ENCODE measurements at places on chromosomes 13 and 19.
A peak's percentile ranks its signal among the peaks of the same experiment; 100 is the strongest.

GRCh38 chr19:45101806-45102205 is 8.8 kb downstream of the PPP1R37 start:
- DNase-seq = no peak

GRCh38 chr13:112985803-112986408 is 16.9 kb downstream of the MCF2L start:
- DNase-seq = no peak

GRCh38 chr13:114078461-114079451 is 53.7 kb downstream of the RASA3 start:
- DNase-seq = no peak

GRCh38 chr13:98147521-98147920 is 4.6 kb downstream of the FARP1 start:
- DNase-seq = no peak

GRCh38 chr13:111969551-111970135 is 97.3 kb upstream of the SOX1 start:
- no peak for DNase-seq

GRCh38 chr19:48959341-48960239 is 4.9 kb downstream of the BAX start:
- no peak for DNase-seq

GRCh38 chr19:10190026-10190425 is 4.7 kb downstream of the DNMT1 start:
- no peak for DNase-seq

DNA sequence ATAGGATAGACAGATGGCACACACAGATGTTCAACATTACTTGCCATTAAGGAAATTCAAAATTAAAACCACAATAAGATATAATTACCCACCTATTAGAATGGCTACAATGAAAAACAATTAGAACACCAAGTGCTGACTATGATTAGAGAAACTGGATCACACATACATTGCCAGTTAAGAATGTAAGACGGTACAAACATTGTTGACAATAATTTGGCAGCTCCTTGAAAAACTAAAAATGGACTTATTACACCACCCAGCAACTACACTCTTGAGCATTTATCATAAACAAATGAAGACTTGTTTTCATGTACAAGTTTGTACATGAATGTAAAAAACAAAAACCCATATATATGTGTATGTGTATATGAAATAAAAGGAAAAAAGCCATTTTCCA is 13.7 kb downstream of the ZNF461 start:
- no peak for DNase-seq

- DNase-seq = no peak
Observed at GRCh38 chr13:27172495-27172842, 858 bp upstream of the USP12 start.

DNA sequence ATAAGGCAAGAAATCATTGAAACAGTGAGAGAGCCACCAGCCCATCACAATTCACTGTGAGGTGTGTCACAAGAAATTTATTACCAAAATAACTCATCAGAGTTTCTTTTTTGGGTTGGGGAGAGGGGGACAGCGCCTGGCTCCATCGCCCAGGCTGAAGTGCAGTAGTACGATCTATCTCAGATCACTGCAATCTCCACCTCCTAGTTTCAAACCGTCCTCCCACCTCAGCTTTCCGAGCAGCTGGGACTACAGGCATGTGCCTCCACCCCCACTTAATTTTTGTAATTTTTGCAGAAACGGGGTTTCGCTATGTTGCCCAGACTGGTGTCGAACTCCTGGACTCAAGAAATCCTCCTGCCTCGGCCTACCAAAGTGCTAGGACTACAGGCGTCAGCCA is 3.6 kb downstream of the IFNL1 start:
- DNase-seq = no peak

DNA sequence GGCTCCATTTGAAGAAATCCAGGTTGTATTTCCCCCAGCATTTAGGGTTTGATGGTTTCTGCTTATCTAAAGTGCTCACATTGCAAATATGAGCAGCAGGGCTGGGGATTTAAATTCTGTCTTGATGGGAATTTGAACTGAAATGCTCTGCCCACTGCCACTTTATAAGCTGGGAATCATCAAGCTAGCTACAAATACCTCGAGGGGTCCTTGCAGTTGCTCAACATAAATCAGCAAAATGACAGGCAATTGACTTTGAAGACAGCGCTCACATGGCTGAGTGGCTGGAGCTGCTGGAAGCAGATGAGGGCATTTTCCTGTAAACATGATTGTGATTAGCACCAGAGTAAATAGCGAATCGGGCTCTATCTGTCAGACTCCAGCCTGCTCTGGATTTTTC is 39.4 kb upstream of the MEDAG start:
- DNase-seq = no peak

GRCh38 chr19:43776286-43776685 is 4.5 kb downstream of the KCNN4 start:
- DNase-seq = no peak

DNA sequence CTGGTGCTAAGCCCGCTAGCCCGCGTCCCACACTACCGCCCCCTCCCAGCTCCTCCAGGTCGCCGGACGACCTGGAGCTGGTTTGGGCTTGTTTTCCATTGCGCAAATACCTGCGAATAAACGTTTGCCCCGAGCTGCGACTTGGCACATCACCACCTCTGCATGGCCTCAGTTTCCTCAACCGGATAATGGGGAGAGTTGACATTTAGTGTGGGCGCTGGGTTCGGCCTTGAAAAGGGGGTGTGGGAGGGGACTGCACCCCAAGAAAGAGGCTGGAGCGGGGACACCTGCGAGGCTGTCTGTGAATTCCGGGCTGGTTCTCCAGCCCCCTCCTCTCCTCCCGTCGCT is 11.0 kb upstream of the JUND start:
- peak; percentile 65 for DNase-seq

GRCh38 chr19:11475861-11476260 is 5.0 kb downstream of the ELAVL3 start:
- no peak for DNase-seq

DNA sequence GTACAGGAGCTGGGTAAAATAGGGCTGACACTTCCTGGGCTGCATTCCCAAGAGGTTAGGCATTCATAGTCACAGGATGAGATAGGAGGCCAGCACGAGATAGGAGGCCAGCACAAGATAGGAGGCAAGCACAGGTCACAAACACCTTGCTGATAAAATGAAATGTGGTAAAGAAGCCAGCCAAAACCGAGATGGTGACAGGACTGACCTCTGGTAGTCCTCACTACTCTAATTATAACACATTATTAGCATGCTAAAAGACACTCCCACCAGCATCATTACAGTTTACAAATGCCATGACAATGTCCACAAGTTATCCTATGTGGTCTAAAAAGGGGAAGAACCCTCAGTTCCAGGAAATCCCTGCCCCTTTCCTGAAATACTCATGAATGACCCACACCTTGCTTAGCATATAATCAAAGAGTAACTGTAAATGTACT is 20.9 kb upstream of the IGSF23 start:
- DNase-seq = no peak

DNA sequence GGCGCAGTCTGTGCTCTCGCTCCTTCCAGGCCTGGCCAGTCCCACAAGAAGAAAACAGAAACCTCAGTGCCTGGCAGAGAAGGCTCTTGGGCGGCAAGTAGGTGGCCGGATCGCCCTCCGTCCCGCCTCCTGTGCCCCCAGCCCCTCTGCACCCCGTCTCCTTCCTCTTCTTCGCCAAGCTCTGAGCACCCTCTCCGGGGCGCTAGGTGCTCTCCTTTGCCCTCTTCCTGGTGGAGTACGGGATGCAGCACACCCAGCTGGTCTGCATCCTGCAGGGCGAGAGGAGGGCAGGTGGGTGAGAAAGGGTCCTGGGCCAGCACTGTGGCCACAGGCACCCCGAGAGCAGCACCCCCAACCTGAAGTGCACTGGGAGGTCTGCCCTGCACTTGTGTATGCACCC is 17.3 kb downstream of the C13orf46 start:
- no peak for DNase-seq

- DNase-seq = no peak
Observed at GRCh38 chr13:32423592-32423991, 4.3 kb downstream of the N4BP2L1 start.

DNA sequence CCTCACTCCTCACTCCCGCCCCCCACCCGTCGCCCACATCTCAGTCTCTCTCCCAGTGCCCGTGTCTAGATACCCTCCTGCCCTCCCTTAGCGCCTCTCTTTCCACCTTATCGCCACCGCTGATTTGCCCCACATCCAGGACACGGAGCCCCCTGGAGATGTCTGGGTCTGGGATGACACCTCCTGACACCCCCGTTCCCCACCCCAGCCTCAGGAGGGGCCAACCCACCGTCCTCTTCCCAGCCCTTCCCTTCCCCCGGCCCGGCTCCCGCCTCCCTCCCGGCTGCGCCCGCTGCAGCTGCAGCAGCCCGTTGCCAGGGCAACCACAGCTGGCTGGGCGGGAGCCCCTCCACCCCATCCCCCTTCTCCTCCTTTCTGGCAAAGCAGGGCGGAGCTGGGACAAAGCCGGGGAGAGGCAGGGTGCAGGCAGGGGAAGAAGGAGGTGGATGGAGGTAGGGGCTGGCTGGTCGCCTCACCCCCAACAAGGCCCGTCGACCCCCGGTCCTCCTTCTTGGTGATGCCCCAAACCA is 13.5 kb downstream of the DPF1 start:
- DNase-seq = no peak

DNA sequence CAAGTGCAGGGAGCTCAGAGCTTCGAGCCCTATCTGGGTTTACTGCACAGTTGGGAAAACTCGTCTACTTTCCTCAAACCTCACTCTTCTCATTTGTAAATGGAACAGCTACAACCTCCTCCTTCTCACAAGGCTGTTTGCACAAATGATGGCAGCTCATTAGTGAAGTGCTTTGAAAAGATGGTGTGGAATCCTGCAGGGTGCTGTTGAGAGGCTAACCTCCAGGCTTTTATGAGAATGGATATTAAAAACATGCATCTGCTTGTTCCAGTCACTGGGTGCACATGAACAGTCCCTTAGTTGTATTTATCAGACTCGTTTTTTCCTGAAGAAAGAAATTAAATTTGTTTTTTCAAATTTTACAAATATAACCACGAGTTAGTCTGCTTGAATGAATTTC is 36.6 kb downstream of the PCDH8 start:
- DNase-seq = no peak

GRCh38 chr13:39895254-39895653 is 239.8 kb downstream of the COG6 start:
- DNase-seq = no peak

GRCh38 chr13:53873558-53873957 is 844.9 kb downstream of the OLFM4 start:
- DNase-seq = peak; percentile 56

- no peak for DNase-seq
Observed at GRCh38 chr19:494171-495080, 1.9 kb upstream of the MADCAM1 start.

DNA sequence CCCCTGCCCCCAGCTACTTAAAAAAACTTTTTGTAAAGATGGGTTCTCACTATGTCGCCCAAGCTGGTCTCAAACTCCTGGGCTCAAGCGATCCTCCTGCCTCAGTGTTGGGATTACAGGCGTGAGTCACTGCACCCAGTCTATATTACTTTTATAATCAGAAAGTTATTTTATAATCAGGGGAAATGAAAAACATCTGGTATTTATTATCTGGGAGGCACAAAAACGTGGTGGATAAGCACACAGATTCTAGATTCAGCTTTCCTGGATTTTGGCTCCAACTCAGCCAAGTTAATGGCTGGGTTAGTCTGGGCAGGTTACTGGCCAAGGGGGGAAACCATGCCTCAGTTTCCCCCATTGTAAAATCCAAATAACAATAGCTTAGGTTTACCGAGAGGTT is 24.7 kb downstream of the KEAP1 start:
- no peak for DNase-seq

DNA sequence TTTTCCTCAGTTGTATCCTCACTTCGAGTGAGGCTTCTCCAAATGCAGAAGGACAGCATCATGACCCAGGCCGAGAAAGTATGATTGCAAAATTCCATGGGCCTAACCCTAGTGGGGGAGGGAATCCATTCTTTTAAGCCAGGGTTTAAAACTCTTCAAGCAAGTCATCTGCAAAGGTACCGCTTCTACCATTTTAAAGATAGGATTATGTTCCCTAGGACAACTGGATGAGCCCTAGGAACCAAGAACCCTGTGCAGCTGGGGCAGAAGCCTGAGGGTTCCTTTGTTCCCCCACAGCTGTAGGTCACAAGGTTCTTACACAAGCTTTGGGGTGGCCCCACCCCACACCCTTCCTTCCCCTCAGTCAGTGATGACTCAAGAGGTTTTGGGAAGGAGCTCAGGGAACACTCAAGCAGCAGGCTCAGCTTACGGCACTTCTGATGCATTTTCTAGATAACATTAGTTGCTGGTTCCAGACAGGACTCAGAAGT is 13.5 kb downstream of the ARL11 start:
- DNase-seq = no peak

- DNase-seq = no peak
Observed at GRCh38 chr19:51047031-51047335, 12.2 kb upstream of the KLK12 start.

GRCh38 chr19:18282021-18282787 is 782 bp upstream of the JUND start:
- DNase-seq = peak; percentile 60

DNA sequence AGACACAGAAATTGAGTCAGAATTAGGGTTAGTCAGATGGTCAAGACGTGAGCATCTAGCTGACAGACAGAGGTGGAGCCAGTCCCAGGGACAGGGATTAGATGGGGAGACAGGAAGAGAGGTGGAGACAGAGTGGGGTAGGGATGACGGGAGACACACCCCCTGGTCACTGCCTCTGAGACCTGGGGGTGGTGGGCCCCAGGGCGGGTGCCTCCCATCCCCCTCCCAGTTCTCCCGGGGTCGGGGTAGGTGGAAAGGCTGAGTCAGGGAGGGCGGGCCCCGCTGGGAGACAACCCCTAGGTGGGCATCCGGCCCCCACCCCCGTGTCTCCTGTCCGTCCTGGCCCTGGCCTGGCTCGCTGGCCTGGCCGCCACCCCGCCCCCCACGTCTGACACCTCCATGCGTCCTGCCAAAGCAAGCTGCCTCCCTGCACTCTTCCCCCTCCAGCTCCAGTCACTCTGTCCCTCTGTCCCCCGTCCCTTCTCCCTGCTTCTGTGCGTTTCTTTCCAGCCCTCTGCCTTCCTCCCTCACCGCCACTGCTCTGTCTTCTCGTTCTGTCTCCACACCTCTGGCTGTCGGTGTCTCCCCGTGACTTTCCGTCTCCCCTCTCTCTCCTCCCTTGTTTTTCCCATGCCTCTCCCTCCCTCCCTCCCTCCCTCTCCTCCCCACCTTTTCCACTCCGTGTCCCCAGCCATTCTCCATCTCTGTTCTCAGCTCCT is 15.1 kb downstream of the CCDC97 start:
- DNase-seq = no peak

DNA sequence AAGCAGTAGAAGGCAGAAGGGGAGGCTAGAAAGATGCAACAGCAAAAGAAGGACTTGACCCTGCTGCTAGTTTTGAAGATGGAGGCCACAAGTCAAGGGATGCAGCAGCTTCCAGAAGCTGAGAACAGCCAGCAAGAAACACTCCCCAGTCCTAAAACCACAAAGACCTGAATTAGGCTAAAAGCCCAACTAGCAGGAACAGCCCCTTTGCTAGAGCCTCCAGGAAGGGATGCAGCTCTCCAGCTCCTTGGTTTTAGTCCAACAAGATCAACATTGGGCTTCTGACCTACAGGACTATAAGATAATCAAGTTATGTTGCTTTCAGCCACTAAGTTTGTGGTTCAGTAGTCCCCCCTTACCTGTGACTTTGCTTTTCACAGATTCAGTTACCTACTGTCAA is 10.5 kb upstream of the LATS2 start:
- DNase-seq = no peak

- DNase-seq = no peak
Observed at GRCh38 chr19:33398361-33399060, 25.0 kb downstream of the CEBPG start.
